ENCODE measurements at places on chromosomes 7 and 10.

DNA sequence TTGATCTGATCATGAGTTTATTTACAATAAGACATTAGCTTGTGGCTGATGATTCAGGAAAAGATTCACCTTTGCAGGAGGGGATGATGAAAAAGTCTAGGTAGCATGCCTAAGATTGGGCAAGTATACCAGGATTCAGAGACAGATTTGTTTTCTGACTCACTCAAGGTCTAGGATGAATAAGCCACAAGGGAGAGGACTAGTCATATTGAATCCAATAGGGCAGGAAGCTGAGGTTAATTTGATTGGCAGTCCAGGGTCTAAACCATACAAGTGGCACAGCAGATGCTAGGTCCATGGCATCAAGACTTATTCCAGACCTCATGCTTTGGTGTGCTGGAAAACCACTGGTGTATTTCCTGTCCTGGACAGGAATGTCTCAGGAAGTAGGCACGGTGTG is 1133.4 kb downstream of the XPNPEP1 start:
- DNase-seq: no peak

GRCh38 chr10:49187950-49188761 is at the start of gene TMEM273:
Gene TMEM273 (minus strand): TSS chr10:49188391. CDS start chr10:49188336, 55 bp downstream.
- peak; percentile 63 for DNase-seq

DNA sequence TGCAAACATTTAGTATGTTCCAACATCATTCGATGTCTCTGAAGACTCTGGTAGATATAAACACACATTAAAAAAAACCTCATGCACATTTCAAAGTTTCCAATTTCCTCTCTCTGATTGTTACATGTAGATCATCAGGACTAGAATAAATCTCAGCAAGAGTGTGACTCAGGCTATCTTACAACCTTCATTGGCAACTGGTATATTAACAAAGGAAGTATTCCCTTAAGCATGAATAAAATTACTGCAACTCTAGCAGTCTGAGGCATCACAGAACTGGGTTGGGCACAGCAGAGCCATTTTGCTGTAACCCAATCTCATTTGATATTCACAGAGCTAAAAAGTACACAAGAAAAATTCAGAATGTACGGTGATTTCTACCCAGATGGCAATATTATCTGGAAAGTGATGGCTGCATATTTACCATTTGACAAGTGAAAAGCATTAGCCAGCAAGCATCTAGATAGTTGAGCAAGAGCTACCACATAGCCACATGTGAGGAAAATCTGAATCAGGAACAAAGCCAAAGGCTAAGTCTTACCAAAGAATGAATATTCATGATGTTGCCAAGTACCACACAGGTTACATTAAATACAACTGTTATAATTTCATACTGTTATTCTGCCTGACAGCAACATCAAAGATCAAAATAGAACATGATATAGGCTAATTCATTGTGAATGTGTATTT is 232.2 kb downstream of the CRPPA start:
- DNase-seq: no peak

DNA sequence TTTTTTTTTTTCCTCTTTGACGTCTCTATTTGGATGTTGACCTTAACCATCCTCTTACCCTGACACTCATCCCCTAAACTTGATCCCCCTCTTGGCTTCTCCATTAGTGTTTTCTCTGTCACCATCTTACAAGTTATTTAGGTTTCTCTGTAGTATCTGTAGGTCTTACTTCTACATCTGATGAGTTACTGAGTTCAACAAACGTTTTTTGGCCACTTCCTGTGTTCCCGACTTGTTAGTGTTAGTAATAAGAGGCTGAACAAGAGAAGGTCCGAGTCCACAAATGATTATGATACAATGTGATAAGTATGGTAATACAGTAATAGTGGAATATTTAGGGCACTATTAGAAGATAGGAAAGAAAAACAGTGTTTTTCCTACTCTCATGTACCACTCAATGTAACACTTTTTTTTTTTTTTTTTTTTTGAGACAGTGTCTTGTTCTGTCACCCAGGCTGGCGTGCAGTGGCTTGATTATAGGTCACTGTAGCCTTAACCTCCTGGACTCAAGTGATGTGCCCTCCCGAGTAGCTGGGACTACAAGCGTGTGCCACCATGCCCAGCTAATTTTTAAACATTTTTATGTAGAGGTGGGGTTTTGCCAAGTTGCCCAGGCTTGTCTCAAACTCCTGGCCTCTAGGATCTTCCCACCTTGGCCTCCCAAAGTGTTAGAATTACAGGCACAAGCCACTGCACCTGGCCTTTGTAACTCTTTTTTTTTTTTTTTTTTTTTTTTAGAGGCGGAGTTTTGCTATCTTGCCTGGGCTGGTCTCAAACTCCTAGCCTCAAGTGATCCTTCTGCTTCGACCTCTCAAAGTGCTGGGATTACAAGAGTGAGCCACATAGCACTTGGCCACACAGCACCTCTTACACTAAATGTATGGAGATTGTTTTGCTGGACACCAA is 12.5 kb downstream of the CCSER2 start:
- DNase-seq: no peak

DNA sequence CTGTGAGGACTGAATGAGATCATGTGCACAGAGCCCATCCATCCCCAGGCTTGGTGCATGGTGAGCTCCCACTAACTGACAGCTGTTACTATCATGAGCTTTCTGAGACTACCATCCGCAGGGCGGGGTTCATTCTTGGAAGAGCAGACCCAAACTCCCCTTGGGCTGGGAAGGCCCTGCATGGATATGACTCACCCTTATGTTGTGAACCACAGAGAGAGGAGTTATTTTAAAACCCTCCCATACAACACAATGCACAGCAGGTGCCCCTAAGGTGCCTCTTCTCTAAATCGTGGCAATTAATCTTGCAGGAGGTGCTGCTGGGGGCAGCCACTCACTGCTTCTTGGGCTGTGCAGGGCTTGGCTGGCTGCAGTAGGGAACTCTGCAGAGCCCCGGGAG is 219.1 kb downstream of the GFRA1 start:
- no peak for DNase-seq

DNA sequence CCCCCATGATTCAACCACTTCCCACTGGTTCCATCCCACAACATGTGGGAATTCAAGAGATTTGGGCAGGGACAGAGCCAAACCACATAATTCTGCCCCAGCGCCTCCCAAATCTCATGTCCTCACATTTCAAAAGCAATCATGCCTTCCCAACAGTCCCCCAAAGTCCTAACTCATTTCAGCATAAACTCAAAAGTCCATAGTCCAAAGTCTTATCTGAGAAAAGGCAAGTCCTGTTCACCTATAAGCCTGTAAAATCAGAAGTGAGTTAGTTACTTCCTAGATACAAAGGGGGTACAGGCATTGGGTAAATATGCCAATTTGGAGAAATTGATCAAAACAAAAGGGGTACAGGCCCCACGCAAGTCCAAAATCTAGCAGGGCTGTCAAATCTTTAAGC is 272.9 kb downstream of the MAGI2 start:
- DNase-seq: no peak

DNA sequence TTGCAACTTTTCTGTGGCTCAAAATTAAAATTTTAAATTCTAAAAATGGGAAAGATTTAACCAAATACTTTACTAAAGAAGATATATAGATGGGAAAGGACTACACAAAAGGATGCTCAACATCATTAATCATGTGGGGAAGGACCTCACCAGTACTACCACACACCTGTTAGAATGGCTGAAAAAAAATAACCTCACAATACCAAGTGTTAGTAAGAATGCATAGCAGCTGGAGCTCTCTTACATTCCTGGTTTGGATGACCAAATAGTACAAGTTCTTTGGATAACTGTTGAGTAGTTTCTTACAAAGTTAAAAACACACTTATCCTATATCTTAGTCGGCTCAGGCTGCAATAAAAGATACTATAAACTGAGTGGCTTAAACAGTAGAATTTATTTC is 33.9 kb downstream of the LIPJ start:
- no peak for DNase-seq

DNA sequence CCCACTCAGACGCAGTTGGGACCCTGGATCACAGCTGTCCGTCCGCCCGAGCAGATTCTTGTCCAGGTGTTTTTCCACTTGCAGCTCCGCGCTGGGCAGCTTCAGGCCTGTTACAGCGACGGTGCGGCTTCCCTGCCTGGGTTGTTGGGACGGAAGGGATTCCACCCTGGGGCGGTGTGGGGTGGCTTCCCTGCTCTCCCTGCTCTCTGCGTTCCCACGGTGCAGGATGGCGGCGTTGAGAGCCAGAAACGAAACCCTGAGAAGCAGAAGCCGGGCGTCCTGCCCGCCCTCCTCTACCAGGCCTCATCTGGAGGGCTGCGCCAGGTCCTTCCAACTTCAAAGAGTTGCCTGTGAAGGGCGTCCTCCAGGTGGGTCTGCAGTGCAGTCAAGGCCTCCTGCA is 194.4 kb downstream of the ADARB2 start:
- no peak for DNase-seq

- no peak for DNase-seq
Measured at GRCh38 chr10:129531969-129532660, 65.1 kb downstream of the MGMT start.

DNA sequence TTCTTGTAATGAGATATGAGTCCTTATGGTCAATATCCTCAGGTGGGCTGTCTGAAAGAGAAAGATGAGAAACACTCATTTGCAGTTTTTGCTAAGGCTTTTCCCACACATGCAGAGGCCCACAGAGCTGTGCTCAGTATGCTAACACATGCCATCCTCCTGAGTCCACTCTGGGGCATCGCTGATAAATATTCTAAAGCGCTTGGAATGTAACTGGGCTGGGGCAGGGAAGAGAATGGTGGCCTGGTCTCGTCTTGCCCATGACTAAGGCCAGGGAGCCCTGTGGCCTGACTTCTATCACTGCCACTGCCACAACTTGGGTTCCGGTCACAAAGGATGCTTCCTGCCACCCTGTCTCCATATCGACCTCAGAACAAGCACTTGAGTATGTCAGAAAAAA is 199.7 kb upstream of the FRMD4A start:
- DNase-seq: no peak

Data from activated naive CD4-positive, alpha-beta T cell treated with Interleukin-2 at 50 U/mL for 16 hours (primary cell).